Fibroblast of lung (primary cell): ENCODE measurements at places on chromosomes 6 and 20.

- peak; percentile 80 for DNase-seq
Measured at GRCh38 chr6:797479-798077, 104.6 kb upstream of the EXOC2 start.

DNA sequence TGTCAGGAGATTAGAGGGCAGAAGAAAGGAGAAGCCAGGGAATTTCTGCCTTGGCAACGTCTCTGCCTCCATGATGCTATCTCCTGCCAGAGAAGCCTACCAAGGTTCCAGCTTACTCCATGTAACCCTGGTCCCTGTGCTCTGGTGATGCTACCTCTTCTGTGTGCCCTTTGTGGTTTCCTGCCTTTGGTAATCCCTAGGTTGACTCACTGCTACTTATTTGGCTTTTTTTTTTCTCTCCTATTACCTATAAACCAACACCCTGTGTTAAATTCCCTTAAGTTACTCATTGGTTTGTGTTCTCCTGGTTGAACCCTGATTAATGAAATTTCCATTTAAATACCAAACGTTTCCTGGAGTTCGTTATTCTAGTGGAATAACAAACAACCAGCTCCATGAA is 527.8 kb upstream of the FLRT3 start:
- peak; percentile 14 for DNase-seq

DNA sequence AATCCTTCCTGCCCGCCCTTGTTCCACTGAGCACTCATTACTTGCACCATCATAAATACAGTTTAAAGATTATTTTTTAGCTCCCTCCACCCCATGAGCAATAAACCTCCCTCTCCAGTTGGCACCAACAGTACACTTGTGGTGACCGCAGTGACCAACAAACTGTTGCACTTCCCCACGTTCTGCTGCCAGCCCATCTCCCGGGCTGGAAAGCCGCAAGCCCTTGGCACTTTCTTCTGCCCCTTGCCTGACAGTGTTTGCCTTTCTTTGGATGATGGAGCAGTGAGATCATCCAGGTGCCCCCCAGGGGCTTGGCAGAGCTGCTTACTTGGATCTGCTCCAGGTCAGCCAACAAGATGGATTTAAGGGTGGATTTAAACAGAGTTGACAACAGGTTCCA is 21.6 kb downstream of the KCNB1 start:
- peak; percentile 51 for DNase-seq

DNA sequence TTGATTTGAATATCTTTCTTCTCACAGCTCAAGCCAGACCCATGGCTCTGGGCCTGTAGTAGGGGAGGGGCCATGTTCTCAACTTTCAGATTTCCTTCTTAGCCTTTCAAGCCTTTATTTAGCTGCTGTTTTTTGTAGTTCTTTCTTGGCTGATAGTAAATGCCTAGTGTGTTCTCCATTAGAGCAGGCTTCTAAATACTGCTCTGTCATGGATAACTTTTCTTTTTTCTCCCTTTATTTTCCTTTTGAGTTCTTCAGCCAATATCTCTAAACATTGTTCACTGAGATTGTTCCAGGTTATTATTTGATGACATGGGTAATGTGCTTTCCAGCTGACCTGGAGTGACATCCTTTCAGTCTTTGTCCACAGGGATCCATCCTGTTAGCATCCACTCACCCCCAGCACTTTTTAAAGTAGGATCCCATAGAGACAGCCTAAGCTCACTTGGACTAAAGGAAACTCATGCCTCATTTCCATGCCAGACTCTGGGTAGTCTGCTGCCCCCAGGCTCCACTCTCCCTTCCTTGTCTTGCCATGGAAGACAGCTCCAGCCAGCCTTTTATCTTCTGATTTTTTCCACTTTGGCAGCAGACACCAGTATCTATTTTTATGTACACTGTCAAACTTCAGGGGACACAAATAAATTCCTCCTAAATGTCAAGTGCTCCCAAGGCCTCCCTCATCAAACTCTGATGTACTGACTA is 645.6 kb downstream of the RNF144B start:
- no peak for DNase-seq

DNA sequence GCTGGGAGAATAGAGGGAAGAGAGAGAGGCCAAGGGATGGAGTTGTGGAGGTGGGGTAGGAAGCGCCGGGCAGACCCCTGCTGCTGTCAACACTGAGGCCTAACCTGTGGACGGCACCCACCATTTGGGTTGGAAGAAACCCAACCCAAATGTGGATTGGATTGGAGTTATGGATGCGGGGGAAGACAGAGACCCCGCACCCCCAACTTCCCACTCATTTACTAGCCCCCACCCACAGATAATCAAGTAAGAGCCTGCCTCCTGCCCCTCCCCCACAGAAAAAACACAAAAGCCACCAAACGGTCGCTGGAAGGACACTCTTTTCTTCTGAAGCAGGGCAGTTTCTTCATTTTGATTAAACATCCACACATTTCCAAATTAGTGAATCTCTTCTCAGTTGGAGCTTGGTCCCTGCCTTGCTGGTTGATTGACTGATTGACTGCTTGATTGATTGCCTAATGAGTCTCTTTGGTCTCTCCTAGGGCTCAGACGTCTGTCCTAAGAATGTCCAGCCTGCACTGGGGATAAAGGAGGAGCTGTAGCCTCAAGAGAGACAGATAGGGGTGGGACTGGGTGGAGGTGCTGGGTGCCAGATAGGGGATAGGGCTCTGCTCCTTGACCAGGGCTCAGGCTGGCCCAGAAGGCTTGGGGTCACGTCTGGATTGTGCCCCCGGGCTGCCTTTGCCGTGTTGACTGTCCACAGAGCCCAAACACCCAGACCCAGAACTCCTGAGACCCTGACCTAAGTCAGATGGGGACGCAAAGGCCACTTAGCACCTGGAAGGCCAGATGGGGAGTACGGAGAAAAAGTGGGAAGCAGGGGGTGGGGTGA is 74.9 kb upstream of the FOXP4 start:
- DNase-seq = no peak

- DNase-seq = no peak
Measured at GRCh38 chr20:25280574-25281535, 33.0 kb downstream of the PYGB start.

DNA sequence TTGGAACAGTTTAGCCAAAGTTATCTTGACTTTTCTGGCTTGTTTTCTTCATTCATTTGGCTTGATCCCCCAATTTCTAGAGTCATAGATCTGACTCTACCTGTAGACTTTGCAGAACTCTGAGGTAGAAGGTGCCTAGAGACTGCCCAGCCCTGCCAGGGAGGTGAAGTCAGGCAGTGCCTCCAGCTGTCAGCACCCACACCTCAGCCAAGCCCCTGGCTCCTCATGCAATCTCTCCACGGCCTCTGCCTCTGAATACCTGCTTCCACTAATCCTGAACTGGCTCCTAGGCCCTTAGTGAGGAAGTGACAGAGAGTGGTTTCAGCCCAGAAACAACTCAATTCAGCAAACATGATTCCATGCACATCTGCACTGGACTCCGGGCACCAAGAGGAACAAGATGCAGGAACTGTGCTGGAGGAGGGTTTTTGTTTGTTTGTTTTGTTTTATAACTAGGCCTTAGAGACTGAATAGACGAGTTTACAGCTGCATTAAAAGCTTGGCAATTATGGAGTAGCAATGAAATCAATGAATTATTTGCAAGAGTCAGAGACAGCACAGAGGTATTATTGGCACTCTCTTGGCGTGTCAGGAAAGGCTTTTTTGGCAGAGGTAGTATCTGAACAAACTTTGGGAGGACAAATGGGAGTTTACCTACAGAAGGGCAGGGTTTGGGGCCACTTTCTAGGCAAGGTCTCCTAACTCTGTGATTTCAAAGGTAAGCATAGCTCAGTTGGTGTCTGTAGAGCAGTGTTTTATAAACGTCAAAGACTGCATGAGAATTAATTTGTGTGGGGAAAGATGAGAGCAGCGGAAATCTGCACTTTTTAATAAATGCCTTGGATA is 25.2 kb downstream of the TGM3 start:
- no peak for DNase-seq

DNA sequence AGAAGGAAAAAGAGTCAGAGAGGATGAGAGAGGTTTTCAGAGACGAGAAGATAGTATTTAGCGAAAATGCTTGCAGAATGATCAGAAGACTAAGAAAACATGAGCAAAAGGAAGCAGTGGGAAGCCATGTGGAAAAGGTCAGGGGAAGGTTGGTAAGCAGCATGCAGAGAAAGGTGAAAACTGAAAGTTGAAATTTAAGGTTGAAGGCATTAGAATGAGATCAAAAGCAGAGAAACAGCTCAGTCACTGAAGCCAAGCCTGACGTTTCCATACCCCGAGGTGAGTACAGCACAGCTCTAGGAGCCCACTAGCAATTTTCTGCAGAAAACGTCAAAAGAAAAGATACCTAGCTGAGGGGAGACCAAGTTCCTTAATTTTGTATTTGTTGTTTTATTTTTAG is 19.1 kb upstream of the TFB1M start:
- no peak for DNase-seq

GRCh38 chr6:19035461-19036195 is 648.5 kb downstream of the RNF144B start:
- no peak for DNase-seq

DNA sequence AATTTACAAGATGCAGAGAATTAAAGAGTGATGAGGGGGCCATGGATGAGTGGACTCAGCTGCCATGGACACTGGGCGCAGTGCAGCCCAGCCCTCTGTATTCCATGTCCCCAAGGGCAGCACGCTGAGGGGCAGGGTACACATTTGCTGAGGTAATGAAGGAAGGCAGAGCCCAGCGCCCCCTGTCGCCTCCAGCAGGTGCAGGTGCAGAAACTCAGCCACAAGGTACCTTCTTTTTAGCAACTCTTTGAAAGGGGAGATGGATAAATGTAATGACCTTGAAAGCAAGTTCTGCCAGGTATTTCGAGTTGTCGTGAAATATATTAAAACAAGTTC is 7.1 kb downstream of the CD93 start:
- no peak for DNase-seq

DNA sequence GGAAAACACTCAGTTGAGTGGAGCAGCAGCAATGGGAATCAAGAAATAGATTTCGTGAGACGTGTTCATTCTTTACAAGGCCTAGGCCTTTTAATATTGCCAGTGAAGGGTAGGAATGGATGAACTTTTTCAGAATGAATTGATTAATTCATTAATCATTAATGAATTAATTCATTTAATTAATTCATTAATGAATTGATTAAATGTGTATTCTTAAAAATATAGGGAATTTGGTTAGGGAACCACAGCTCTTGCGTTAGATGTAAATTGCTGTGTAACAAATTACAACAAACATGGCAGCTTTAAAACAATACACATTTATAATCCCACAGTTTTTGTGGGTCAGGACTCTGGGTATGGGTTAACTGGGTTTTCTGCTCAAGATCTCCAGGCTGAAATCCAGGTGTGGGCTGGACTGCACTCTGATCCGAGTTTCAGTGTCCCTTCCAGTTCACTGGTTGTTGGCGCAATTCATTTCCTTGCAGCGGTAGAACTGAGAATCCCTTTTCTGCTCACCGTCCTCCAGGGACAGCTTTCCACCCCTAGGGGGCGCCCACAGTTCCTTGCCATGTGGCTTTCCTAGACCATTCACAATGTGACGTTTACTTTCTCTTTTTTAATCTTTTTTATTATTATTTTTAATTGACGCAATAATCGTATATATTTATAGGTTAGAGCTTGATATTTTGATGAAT is 32.8 kb upstream of the BCAS1 start:
- DNase-seq = peak; percentile 50

- no peak for DNase-seq
Measured at GRCh38 chr6:104396077-104396476, 463.6 kb downstream of the HACE1 start.

DNA sequence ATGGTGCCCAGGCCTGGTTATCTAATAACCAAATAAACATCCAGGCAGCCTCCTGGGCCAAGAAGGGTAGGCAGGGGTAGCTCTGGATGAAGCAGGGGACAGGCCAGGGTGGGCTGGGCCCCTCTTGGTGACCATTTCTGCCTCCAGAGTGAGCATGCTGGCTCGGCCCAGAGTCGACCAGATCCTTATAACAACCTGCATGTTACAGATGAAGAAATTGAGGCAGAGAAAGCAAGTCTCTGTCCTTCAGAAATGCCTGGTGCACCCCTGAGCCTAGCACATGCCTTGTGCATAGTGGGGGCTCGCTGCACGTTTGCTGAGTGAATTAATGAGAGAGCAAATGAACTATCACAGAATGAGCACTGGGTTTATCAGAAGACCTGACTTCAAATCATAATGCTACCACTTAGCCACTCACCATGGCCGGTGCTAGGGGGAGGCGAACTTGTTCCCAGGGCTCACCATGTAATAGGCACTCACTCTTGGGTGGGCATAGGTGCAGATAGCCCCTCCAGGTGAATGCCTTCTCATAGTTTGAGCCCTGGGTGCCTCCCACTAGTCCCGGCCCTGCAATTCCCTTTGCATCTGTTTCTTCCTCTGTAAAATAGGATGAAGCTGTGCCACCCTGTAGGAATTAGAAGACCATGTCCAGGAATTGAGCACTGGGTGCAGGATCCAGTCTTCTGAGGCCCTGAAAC is 3.8 kb upstream of the APCDD1L start:
- no peak for DNase-seq

- no peak for DNase-seq
Measured at GRCh38 chr6:148383658-148384368, 41.2 kb downstream of the SASH1 start.

DNA sequence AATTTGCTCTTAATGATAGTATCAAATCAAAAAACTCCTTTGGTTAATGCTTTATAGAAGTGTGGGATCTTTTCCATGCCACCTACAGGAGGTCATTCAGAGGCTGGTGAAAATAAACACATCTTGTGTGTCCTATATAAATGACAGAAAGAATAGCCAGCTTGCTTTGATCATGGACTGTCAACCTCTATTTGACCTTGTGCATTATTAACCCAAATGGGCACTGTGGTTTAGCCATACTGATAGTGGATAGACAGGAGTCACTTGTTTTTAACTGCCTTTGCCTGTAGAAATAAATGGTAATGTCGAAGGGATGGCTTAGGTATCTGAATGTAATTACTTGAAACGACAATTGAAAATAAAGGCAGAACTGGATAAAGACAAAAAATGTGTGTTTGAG is 123.8 kb downstream of the CDKAL1 start:
- no peak for DNase-seq

GRCh38 chr6:86154852-86155251 is 512.2 kb upstream of the SYNCRIP start:
- no peak for DNase-seq

DNA sequence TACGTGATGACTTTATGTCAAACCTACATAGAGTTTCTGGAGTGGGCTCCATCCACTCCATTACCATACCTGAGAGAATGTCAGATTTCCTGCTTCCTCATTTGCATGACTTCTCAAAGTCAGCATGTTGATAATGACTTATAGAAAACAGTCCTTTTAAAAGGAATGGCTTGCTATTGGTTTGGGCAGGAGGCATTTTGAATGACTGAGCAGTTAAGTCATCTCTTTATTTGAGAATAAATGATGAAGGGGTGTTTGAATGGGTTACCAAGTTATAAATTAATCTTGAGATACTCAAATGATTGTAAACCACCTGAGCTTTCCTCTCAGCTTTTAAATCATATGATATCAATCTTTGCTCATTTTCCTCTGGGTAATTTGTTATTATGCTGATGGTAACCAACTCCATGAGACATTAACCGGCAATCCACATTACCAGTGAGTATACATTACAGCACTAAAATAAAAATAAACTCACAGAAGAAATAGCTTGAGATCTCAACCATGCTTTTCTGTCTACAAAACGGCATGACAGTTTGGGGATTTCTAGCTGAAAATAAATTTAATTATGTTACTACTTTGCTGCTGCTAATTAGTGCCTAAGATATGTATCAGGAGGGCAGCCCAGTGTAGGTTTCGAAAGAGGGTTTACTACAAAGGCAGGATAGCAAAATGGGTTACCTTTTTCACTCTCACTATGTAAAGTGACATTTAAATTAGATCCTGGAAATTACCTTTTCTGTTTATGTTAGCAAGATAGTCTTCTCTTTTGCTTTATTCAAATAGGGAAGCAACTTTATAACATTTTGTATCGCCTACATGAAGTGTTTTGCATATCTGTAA is 78.8 kb downstream of the RPS12 start:
- DNase-seq = no peak

- DNase-seq = no peak
Measured at GRCh38 chr6:21842875-21843645, 249.5 kb downstream of the SOX4 start.
